Brain (organoid and tissue), 16 donors: ENCODE measurements at places on chromosomes 2 and 18.

DNA sequence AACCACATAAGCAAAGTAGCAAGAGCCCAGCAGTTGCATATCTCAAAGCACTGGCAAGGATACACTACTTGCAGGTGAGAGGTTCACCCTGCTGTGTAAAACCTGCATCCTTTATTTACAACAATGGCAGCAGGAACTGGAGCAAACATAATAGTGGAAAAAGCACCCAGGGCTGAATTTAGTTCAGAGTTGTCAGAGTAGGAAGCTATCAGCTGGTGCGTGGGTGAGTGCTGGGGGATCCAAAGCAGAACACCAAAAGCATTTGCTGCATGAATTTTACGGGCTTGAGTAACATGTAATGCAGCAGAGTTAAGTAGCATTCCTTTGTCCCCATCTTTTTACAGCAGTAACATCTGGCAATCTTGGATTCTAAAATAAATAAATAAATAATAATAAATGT lies 73.5 kb upstream of the SRD5A2 start:
- DNase-seq = no peak

GRCh38 chr18:6279308-6279707 lies 135.4 kb downstream of the L3MBTL4 start:
- DNase-seq = peak; percentile 18

DNA sequence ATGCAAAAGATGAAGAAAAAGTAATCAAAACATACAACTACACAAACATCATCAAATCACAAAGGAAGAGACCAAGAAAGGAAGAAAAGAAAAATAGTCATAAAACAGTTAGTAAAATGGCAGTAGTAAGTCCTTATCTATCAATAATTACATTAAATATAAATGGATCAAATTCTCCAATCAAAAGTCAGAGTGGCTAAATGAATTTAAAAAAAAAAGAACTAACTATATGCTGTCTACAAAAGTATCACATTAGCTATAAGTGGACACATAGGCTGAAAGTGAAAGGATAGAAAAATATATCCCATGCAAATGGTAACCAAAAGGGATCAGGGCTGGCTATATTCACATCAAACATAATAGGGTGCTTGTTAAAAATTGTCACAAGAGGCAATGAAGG lies 116.5 kb downstream of the NOL4 start:
- DNase-seq = no peak

- no peak for DNase-seq
Measured at GRCh38 chr18:62912885-62913284, 197.5 kb downstream of the PHLPP1 start.

GRCh38 chr2:38375696-38376345 lies 1.3 kb downstream of the ATL2 start:
- peak; percentile 87 for DNase-seq

DNA sequence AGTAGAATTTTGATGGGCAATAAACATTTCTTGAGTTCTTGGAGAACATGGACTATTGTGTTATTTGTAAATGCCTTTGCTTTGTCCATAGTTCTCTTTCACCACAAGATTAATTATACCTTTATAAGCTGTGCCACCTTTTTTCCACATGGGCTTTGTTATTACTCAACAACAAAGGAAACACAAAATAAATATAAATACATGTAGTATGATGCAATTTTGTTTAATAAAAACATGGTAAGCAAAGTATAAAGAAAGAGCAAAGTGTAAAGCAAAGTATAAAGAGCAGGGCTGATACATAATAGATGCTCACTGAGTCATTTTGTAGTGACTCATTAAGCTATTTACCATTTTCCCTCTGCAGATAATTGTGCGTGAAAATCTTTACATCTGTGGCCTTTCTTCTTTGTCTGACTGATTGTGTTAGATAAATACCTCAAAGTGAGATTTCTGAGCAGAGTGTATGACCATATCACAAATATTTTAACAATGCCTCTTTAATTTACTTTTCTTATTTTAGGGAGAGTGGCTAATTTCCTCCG lies 80.9 kb downstream of the CERS6 start:
- DNase-seq = no peak

DNA sequence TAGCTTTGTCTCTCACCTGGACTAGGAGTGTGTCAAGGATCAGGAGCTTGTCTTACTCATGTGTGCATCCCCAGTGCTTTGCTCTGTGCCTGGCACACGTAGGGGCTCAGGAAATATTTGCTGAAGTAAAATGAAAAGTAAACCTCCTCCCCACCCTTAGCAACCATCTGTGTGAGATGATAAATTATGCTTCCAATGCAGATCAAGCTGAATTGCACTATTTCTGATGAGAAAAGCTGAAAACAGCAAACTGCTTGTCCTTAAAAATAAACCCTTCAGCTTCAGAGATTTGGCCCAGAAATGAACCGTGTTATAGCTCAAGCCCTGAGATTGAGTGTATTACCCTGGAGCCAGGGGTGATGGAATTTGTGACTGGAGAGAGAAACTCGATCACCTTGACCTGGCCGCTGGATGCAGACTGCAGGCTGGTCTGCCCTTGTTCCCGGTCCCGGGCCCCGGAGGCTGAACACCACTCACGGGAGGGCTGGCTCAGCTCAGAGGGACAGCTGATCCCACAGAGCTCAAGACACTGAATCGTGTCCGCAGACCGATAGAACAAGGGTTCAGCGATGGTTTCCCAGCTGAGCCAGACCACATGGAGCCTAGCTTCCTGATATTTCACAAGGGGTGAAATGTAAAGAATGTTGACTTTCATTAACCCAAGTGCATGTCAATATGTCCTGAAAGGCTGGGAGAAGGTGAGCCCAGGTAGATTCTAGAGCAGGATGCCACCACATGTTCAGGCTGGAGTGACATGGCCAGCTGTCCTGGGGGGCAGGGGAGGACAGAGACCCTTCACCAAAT lies 50.5 kb downstream of the DDX1 start:
- no peak for DNase-seq

DNA sequence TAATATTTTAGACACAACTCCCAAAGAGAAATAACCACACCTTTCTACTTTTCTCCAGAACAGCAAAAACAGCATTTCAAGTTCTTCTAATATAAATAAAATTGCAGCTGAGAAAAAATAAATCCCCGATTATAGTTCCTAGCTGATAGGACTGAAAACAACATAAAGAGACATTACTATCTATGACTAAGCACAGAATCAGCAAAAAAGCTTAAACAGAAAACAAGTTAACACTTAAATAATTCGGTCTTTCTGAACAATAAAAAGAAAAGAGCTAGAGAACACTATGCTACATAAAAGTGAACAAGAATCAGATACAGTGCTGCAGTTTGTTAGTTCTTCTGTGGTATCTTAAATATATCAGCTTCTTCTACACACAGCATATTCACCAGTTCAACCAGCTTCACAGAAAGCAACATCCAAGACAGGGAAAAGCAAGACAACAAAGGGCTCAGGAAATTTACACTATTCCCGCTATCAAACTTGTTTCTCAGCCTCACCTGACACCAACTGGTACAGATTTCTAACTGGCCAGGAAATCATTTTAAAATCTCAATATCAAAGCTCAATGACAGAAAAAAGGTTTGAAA lies 28.6 kb downstream of the FEZ2 start:
- peak; percentile 11 for DNase-seq

- no peak for DNase-seq
Measured at GRCh38 chr2:222837643-222838056, 23.2 kb upstream of the ACSL3 start.

DNA sequence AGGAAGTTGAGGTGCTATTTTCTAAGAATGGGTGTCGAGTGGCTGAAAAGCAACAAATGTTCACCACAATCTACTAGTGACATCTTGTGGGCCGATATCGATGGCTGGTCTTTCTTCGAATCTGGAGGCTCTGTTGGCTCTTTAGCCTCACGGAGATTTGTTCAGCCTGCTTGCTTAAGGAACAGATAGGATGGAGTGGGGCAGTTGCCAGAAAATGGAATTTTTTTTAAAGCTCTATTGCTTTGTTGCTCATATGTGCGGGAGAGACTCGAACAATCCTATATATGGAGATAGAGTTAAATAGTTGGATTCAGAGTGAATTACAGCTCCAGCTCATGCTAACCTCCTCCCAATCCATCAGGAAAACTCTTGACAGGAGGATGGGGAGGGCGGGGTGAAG lies 70.9 kb upstream of the LYPD6B start:
- peak; percentile 72 for DNase-seq

DNA sequence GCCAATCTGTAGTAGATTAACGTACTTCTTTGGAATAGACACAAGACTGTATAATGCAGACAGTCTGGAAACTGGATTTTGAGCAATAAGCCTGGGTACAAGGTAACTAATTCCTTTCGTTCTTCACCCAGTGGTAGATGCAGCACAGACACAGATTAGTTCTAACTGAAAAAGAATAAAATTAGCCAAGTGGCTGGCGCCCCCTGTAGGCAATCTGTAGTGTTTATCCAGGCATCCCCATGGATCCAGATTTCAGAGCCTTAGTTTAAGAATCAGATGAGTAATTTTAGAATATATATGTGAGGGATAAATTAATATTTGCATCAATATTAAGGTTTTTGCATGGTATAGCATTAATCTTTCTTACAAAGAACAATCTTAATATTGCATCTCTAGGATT lies 563.9 kb downstream of the DCC start:
- DNase-seq = peak; percentile 71

DNA sequence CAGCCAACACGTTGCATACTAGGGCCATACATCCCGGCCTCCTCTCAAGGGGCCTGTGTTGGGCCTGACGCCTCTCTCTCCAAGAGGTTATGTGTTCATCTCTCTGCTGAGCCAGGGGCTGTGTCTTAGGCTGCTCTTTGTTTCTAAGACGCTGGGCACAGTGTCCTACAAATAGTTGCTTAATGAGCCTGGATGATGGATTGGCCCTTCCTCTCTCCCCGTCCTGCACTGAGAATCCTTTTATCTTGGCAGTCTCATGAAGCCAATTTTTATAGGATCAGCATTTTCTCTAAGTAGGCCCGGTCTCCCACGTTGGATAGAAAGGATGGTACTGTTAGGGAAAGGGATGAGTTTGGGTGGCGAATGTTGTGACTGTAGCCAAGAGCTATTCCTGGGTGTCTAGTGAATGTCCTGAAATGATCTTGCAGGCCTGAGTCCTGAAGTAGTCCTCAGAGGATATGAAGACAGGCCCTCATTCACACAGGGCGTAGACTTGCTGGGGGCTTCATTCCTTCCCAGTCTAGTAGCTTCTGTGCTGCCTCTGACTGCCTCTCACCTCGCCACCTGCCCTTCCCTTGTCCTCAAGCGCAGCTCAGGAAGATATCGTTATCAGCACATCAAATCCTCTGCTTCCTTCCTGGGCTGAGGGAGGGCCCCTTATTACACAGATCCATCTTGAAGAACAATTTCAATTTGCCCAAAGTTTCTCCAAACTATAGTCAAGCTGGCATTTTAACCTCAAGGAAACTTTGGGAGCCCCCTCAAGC lies 8.8 kb downstream of the LBH start:
- DNase-seq = peak; percentile 54

- no peak for DNase-seq
Measured at GRCh38 chr18:47422524-47422923, 171.1 kb upstream of the SKOR2 start.

DNA sequence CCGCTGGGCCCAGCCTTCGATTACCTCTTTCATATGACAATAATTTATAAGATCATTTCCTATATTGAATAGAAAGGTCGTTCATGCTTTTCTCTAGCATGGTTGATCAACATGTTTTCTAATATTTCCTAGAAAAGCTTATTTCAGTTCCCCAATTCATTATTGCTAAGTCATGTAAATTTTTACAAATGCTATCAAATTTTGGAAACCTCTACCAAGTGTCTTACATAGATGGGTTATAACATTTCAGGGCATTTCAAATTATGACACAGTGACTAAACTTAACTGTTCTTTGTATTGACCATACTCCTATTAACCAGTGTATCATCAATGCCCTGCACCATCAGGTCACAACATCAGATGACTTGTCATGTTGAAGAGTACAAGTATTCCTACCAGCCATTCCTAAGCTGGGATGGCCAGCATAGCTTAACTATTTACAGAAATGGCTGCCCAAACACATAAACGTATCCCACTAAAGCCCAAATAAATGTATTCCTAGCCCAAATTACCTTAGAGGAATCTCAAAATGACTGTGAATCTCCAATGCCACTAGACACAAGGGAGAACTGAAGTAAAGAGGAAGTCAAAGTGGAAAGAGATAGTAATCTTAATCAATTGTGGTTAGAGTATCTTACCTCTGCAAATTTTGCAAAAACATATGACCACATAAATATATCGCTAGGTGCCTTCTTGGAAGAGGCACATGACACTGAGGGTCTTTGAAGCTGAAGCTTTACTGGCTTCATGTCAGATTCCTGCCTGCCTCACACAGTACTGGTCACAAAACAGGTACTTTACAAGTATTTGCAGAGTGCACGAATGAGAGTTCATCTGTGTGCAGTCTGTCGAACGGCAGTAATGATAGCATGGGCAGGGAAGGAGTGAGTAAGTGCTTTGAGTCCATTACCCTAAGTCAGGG lies 87.3 kb upstream of the TLK1 start:
- no peak for DNase-seq

- no peak for DNase-seq
Measured at GRCh38 chr2:151111599-151112278, 149.9 kb downstream of the RBM43 start.

GRCh38 chr18:35618696-35619095 lies 37.2 kb downstream of the GALNT1 start:
- no peak for DNase-seq

DNA sequence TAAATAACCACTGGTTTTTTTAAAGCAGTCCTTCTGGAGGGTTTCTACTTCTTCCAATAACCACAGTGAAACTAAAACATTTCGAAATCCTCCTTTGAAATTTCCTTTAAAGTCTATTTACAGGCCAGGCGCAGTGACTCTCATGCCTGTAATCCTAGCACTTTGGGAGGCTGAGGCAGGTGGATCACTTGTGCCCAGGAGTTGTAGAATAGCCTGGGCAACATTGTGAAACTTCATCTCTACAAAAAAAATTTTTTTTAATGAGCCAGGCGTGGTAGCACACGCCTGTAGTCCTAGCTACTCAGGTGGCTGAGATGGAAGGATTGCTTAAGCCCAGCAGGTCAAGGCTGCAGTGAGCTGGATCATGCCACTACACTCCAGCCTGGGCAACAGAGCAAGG lies 15.2 kb downstream of the KIDINS220 start:
- DNase-seq = no peak

GRCh38 chr18:11993264-11993916 lies 12.1 kb downstream of the IMPA2 start:
- no peak for DNase-seq

DNA sequence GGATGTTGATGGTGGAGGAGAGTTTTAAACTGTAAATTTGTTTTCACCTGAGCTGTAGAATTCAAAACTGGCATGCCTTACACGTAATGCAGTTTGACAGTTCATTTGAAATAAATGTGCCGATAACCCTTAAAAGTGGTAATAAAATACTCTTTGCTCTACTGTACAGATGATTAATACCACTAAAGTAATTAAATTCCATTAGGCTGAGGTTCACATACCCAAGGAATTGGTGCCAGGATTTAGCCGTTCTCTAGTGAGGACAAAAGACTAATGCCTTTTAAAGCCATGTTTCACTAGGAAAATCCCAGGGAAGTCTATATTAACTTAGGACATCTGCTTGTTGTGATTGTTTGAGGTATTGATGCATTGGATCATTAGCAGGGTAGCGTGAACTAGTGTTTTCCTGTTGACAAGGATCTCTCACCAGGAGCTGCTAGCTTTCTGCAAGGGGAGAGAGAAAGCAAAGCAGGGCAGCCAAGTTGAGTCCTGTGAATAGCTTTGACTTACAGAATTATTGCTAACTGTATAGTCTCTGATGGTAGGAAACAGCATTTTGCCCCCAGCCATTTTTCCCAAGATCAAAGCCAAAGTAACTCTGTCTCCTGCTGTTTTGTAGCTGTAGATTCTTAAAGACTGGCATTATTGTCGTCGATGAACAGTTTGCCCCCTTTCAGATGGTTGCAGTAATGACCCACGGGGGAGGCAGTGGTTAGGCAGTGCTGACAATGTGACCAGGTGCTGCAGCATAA lies 280.9 kb upstream of the FANCL start:
- DNase-seq = no peak
